Aorta (tissue), 5 donors: ENCODE measurements at places on chromosomes 3 and 15. TPM values are rescaled to one million over a fixed set of nuclear protein-coding genes. Genes with fewer than 3 reads are reported as not detected.

Gene GPR62
- not detected for total RNA-seq

GRCh38 chr15:25684521-25685431 is 178.4 kb downstream of the ATP10A start:
- DNase-seq, result peak; percentile 70

DNA sequence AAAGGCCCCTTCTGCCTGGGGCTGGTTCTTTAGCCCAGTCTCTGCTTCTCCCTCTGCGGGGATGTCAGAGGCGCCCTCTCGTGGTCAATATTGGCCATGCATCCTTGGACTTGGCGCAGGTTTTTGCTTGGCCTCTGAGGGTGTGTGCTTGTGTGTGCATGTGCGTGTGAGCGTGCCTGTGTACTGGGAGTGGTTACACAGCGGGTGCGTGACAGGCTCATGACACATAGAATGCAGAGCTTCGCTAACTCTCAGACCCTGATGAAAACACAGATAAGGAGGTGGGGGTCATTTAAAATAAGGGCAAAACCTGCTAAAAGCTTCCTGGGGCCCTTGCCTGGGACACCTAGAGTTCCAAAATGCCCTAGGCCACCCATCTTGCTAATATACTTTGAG is 160.9 kb downstream of the SMAD6 start:
- peak; percentile 85 for DNase-seq

Gene RSL24D1
- 64.9 TPM for total RNA-seq

Gene SPATA12
- not detected for total RNA-seq

DNA sequence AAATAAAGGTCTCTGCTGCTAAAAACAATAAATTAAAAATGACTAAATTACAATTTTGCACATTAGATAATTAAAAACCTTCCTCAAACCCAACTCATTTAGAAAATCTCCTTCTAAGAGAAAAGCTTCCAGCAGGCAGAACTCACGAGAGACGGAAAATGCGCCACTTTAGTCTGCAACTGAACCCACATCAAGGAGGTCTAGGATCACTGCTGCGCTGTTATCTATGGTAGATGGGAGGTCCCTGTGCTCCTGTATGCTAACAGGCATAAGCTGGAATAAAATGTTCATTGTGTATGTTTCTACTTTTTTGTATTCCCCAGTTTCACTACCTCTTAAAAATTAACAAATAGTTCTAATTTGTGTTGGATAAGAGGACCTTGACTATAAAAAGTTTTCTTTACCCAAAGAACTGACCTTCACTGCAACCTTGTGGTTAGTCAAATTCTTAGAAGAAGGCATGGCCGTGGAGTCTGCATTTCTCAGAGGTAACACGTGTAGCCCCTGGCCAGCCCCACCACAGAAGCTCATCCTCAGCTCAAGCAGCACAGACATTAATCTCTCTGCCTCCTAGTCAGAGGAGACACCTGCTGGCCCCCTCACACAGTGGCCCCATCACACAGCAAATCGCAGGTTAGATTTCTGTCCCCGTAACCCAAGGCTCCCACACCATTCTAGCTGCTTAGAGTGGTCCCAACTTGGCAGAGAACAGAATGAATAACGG is 22.3 kb downstream of the STIMATE start:
- no peak for DNase-seq

- no peak for DNase-seq
Observed at GRCh38 chr3:105174017-105174615, 192.6 kb upstream of the ALCAM start.

Gene GALK2
- 27.4 TPM for total RNA-seq

GRCh38 chr15:28876131-28876844 is 9.5 kb upstream of the APBA2 start:
- DNase-seq, result no peak

Gene SLC28A1
- 4.1 TPM for total RNA-seq

Gene CLDN16
- total RNA-seq, result not detected

DNA sequence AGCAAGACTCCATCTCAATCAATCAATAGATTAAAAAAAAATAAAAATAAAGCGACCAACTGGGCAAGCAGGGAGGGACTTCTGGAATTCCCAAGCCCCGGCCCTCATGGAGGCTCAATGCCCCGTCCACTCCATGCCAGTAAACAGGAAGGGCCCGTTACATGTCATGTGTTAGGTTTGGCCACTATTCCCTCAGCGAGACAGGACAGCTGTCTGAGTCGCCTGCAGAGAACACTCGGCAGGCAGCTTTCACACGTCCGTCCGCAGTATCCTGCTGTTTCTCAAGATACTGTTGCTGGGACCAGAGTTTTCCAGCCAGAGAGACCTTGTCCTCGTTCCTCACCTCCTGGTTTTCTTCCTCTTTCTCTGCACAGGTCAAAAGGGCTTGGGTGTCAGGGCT is 18.0 kb downstream of the TMEM44 start:
- DNase-seq, result no peak

Gene GOLGA6B
- not detected for total RNA-seq

DNA sequence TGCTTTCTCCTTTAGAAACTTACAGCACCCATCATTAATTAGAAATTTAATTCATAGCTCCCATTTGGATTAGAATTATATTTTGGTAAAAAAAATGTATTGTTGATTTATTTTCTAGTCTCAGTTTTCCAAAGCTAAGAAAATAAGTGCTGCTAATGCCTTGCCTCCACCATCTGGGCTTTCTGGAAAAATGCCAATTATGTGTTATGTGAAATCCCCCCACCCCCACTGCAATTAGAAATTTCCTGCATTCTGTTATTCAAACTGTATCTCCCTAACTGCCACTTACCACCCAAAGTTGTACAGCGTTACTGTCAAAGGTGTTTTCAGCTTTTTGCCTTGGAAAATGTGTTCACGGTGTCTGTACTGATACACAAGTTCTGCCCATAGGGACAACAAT is 617.2 kb upstream of the UBE2E2 start:
- DNase-seq, result no peak

Gene BCL6
- total RNA-seq, result 154 TPM

Gene TAMM41
- total RNA-seq, result 17.1 TPM

- DNase-seq, result no peak
Observed at GRCh38 chr3:197050511-197050910, 20.9 kb upstream of the MELTF start.

Gene CLDN11
- total RNA-seq, result 5.1 TPM

GRCh38 chr15:65339920-65340319 is 35.4 kb downstream of the RNU5B-1 start:
- no peak for DNase-seq

Gene MCF2L2
- 1.0 TPM for total RNA-seq

Gene CD86
- total RNA-seq, result 19.7 TPM

DNA sequence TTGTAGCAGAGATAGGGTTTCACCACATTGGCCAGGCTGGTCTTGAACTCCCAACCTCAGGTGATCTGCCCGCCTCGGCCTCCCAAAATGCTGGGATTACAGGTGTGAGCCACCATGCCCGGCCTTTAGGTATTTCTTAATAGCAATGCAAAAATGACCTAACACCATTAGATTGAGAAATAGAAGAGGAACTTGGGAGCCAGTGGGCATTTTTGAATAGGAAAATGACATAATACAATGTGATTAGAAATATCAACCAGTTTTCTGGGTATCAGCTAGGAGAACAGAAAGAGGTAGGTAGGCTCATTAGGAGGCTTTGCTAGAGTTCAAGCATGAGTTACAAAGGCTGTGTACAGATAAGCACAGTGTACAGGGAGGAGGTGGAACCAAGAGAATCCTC is 101.8 kb upstream of the TBC1D5 start:
- no peak for DNase-seq

DNA sequence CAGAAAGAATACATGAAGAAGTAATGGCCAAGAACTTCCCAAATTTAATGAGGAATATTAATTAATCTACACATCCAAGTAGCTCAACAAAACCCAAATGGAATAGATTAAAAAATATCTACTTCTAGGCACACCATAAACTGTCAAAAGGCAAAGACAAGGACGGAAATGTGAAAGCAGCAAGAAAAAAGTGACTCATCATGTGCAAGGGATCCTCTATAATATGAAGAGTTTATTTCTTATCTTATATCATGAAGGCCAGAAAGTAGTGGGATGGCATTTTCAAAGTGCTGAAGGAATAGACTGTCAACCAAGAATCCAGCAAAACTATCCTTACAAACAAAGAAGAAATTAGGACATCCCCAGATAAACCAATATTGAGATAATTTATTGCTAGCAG is 73.9 kb upstream of the PRICKLE2 start:
- DNase-seq, result no peak

- DNase-seq, result no peak
Observed at GRCh38 chr3:192923731-192924130, 6.1 kb upstream of the MB21D2 start.

DNA sequence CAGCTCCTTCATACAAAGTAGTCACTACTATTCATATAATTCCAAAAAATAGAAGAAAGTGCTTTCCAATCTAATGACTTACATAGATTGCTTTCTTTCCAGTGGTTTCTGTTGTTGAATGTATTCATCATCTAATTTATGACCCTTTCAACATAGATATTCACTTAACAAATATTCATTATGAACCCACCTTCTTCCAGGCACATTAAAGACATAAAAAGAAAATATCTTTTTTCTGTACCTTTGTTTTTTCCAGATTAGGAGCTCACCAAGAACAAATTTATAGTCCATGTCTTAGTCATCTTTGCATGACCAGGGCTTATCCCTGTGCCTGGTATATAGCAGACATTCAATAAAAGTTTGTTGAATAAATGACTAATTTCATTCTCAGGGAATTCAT is 32.4 kb upstream of the PDZRN3 start:
- DNase-seq, result no peak

Gene PLA2G4E
- total RNA-seq, result not detected

- no peak for DNase-seq
Observed at GRCh38 chr15:87712211-87712610, 544.3 kb downstream of the NTRK3 start.

DNA sequence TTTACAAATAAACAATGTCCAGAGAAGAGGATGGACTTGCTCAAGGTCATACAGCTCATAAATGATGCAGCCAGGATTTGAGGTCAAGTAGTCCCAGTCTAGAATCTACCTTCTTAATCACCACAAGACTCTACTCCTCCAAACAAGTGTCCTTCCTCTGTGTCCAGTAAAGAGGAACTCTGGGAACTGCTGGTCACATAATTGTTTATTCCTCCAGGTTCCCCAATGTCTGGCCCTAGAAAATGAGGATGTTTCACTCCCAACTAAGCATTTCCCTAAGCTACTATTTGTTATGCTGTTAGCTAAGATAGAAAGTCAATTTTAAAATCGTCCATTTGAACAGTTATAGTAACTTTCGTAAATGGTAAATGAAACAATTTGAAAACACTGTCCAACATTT is 192.4 kb downstream of the FHIT start:
- no peak for DNase-seq

DNA sequence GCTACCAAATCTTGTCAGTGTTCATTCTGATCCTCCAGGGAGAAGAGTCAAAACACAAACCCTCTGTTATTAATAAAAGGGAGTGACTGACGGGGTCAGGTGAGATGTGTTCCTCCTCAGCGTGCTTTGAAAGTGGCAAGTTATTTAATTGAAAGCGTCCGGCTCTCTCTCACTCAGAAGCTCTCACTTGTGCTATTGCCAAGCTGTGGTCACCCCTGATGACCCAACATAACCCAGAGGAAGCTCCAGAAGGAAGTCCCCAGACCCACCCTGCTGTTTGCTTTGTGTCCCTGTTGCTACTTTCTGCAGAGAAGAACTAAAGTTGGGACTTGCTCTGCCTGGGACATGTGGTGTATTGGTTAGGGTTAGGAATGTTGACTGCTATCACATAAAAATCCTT is 235.6 kb downstream of the EDEM1 start:
- DNase-seq, result no peak

GRCh38 chr3:150064971-150065370 is 94.3 kb upstream of the PFN2 start:
- DNase-seq, result no peak

Gene CCDC9B
- 66.6 TPM for total RNA-seq

- no peak for DNase-seq
Observed at GRCh38 chr3:161108840-161109239, 3.7 kb upstream of the B3GALNT1 start.

Gene MB21D2
- 4.5 TPM for total RNA-seq

DNA sequence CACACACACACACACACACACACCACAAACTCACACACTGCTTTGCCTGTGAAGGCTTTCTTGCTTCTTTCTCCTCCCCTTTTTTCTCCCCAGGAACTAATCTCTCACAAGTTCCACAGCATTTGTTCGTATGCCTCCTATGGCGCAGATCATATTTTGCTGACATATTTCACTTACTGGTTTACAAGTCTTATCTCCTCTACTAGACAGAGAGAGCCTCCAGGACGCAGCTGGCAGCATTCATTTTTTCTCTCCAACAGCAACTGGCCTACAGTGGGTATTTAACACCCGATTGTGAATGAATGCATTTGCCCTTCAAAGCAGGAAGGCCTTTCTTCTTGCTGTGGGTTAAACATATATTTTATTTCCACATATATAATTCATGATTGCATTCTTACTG is 47.0 kb upstream of the DLG1 start:
- no peak for DNase-seq

Gene GOLGA8G
- not detected for total RNA-seq

Gene CACNA2D3
- total RNA-seq, result 2.4 TPM

DNA sequence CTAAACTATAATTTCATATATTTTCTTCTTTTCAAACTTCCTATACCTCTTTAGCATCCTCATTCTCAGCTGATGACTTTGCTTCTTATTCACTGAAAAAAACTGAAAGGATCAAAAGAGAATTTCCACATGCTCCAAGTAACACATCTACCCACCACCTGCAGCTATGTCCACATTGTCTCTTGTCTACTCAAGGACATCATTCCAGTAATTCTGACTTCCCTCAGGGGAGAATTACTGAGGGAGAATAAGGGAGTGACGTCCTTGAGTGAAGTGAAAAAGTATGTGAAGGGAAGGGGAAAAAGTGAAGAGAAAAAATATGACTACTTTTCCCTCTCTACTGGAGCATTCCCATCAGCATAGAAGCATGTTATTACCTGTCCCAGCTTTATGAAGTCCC is 32.6 kb downstream of the ETFA start:
- DNase-seq, result no peak

DNA sequence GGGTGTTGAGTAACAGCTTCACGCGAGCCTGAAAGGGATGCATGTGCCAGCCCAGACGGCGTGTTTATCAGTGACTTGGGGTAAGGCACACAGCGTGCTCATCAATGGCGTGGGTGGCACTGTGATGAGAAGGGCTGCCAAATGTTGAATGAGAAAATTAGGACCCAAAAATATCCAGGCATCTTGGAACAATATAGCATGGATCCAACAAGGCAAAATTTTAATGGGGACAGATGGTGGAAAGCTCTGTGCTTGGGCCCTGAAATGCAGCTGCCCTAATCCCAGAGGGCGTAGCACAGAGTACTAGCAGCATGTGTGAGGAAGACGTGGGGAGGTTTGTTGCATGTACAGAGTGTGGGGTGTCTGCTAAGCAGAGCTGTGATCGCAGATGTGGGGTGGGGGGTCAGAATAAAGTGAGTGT is 48.9 kb downstream of the SSUH2 start:
- DNase-seq, result no peak

DNA sequence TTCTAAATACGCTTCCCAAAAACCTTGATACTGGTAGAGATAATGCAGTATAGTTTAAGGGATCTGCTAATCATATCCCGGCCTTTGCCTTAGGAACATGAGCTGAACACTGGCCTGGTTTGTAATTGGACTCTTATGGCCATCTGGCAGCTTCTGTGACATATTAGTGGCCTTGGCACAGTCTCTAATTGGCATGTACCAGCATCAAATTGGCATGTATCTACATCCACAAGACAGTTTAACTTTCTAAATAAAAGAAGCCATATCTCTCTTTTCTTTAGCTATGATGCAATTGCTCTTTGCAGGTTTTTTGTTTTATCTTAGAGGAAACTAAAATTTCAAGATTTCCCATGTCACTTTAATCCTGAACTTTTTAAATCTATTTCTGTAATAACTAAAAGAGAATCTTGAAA is 44.6 kb upstream of the FILIP1L start:
- no peak for DNase-seq
